HuH-7.5 (cell line): ENCODE measurements at places on chromosomes 7 and 10.

DNA sequence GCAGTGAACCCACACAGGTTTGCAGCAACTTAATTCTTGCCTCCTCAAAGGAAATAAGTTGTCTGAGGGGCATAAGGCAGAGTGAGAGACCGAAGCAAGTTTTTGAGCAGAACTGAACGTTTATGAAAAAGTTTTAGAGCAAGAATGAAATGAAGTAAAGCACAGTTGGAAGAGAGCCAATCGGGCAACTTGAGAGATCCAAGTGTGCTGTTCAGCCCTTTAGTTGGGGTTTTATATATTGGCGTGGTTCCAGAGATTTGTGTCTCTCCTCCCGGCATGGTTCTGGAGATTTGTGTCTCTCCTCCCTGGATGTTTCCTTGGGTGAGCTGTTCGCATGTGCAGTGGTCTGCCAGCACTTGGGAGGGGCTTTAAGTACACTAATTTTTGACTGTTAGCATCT, 141.4 kb upstream of the DGKB start:
- DNase-seq = no peak

DNA sequence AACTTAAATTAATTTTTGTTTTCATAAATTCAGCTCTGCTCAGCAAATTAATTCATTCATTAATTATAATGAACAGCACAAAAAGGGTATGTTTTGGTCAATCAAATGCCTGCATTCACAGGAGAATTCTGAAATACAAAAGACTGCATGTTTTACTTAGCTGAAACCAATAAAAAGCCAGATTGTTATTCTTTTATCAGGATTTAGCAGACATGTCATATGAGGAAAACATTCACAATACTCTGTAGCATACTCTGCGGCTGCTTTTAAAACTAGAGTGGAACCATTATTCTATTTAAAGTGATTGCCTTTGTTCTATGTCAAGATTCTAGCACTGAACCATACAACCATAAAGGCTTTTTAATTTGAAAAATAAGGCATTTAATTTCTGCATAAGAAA, 19.1 kb downstream of the CTTNBP2 start:
- DNase-seq = no peak

- no peak for DNase-seq
These were observed 18.8 kb downstream of the TMEM196 start for GRCh38 chr7:19754521-19755116.

GRCh38 chr10:62093863-62094291, 174.8 kb downstream of the RTKN2 start:
- no peak for DNase-seq

- no peak for DNase-seq
These were observed 29.3 kb downstream of the NPS start for GRCh38 chr10:127578259-127578960.

DNA sequence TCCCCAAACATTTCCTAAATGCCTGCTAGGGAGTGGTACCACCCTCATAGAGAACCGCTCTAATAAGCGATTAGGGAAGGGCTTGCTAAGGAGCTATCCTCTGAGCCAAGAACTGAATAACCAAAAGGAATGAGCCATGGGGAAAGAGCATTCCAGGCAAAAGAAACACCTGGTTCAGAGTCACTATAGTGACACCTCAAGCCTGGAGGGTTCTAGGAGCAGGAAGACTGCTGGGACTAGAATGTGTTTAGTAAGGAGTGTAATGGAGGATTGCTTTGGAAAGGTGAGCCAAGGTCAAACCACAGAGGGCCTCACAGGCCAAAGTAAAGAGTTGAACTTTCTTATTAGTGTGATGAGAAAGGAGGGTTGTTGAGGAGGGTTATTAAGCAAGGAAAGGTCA, 38.7 kb upstream of the NRBF2 start:
- DNase-seq = no peak

DNA sequence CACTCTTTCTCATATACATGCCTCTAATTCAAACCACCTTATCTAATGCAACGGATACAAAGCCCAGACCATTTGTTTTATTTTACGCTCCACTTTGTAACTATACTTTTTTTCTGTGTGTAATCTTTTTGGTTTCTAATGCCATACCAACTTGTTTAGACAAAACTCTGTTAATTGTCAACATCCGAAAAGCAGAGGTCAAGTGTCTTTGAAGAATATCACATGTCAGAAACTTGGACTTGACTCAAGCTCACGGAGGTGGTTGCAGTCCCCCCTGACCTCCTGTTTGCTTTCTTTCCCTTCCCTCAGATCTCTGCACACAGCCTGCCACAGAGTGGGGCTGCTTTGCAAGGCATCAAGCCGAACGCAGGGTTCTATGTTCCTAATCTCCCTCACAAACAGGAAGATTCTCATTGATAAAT, 698.9 kb downstream of the PARD3 start:
- DNase-seq = no peak

DNA sequence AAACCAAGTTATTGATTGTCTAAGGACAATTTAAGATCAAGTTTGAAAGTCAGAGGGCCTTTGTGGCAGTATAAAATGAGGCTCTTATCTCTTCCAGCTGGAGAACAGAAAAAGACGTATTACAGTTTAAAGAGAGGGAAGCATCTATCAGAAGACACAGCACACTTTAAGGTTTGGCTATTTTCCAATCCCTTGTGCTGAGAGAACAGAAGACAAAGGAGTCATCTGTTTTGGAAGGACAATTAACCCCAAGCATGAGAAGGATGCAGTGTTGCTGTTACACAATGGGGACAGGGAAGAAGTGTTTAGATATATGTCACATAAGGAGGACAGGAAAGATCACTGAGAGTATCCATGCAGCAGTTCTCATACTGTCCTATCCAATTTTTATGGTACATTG, 1224.2 kb upstream of the SORCS1 start:
- no peak for DNase-seq

GRCh38 chr7:113664867-113665266, 253.9 kb downstream of the PPP1R3A start:
- no peak for DNase-seq

GRCh38 chr7:95517458-95517857, 31.7 kb downstream of the ASB4 start:
- DNase-seq = no peak

DNA sequence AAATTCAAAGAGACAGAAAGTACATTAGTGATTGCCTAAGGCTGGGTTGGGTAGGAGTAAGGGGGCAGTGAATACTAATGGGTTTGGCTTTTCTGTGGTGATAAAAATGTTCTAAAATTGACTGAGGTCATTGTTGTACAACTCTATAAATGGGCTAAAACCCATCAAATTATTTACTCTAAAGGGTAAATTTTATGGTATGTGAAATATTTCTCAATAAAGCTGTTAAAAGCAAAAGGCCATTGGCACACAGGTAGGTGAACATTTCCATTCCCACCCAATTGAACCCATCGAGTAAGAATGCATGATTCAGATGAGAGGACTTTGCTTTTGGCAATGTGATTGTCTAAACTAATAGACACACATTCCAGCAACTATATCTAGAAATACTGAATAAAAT, 579.4 kb downstream of the GATA3 start:
- DNase-seq = no peak
